Stimulated activated CD8-positive, alpha-beta memory T cell treated with anti-CD3 and anti-CD28 coated beads, Interleukin-7, amount 100 ng/mL, for 1 hour (primary cell): ENCODE measurements at places on chromosomes 1 and 21.

DNA sequence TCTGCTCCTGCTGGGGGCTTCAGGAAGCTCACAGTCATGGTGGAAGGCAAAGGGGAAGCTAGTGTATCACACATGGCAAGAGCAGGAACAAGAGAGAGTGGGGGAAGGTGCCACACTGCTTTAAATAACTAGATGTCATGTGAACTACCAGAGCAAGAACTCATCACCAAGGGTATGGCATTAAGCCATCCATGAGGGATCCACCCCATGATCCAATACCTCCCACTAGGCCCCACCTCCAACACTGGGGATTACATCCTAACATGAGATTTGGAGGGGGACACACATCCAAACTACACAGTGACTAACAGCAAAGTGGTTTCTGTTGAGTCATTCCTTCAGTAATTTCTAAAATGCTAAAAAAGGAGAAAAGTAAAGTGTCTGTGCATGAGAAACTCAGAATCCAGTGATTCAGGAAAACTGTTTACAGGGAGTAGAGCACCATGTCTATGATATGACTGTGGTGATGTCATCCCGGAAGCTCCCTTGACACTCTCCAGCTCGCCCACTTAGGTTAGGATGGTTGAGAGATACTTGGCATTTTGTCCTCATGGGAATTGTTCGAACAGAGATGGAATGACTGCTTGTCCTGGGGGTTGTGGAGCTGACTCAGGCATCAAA is 50.3 kb downstream of the CHD1L start:
- no peak for DNase-seq

- no peak for DNase-seq
These were observed 682.6 kb downstream of the RWDD3 start for GRCh38 chr1:95916616-95917015.

GRCh38 chr1:88537787-88538186 is 146.3 kb upstream of the PKN2 start:
- DNase-seq = no peak

DNA sequence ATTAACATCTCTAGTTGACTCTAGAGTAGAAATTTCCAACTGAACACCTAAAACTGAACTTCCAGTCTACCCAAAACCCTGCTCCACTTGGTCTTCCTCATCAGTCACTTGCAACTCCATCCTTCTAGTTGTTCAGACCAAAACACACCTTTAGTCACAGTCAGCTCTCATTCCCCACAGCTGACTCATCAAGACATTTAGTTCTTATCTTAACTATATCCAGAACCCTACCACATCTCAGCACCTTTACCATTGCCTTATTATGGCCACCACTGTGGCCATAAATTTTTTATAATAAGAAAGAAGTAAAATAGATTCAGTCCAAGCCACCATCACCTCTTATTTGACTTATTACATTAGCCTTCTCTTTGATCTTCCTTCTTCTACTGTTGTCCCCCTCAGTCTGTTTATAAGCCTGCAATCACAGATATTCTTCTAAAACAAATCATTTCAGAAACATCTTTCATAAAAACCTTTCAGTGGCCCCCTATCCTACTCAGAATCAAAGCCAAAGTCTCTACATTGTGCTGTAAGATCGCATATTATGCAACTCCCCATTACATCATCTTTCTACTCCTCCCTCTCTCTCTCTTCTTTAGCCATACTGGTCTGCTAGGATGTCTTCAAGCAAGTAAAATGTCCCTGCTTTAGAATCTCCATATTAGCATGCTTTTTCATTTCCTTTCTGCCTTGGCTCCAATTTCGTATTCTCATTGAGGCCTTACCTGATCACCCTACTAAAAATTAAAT is 275.9 kb downstream of the LRRC40 start:
- no peak for DNase-seq

- DNase-seq = no peak
These were observed 810 bp downstream of the ZBTB37 start for GRCh38 chr1:173869021-173869359.

DNA sequence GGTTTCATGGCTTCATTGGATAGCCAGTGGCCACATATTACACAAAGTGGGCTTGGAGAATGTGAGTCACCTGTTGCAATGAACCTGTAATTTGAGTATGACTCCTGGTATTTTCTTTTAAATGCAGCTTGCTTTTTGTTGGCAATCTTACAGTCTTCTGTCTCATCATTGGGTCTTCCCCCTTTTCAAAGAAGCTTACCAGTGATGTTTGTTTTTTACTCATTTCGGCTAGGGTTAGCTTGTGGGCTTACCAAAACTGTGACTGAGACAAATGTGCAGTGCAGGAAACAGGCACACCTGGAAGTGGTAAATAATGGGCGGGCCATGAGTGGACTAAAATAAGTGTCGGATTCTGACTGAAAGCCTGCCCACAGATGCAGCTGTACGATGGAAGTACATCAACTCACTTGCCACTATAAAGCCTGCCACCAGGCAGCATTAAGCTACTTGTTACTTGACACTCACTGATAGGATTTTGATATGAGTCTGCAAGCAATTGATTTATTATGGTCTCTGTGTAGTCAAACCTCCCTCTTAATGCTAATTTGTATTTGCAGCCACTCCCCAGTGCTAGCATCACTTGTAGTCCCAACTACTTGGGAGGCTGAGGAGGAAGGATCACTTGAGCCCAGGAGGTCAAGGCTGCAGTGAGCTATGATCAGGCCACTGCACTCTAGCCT is 4.2 kb downstream of the HHAT start:
- no peak for DNase-seq

DNA sequence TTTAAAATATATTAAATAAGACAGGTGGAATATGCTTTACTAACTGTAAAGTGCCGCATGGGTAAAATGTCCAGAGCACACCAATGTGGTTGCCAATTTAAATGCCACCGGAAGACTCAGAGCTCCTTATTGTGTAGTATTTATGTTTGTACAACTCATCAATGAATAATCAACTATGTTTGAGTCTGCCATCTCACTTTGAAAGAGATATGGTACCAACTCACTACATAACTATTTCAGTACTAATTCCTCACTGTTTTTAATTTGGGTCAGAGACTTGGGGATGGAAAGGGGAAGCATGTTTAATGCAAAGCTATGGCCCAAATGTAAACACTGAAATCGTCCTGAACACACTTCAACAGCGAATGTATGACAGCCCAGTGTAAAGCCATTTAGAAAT is 144.8 kb downstream of the NR5A2 start:
- no peak for DNase-seq

- DNase-seq = no peak
These were observed 12.4 kb downstream of the MX2 start for GRCh38 chr21:41374177-41374712.

GRCh38 chr1:1788136-1788535 is 9.9 kb upstream of the NADK start:
- DNase-seq = no peak

GRCh38 chr1:233744779-233745513 is 131.0 kb downstream of the KCNK1 start:
- no peak for DNase-seq

- DNase-seq = no peak
These were observed 79.0 kb downstream of the SLC45A1 start for GRCh38 chr1:8396786-8397406.

- peak; percentile 11 for DNase-seq
These were observed 61.0 kb downstream of the DNTTIP2 start for GRCh38 chr1:93817819-93818569.

- no peak for DNase-seq
These were observed 528.8 kb upstream of the NCAM2 start for GRCh38 chr21:20469361-20469760.

DNA sequence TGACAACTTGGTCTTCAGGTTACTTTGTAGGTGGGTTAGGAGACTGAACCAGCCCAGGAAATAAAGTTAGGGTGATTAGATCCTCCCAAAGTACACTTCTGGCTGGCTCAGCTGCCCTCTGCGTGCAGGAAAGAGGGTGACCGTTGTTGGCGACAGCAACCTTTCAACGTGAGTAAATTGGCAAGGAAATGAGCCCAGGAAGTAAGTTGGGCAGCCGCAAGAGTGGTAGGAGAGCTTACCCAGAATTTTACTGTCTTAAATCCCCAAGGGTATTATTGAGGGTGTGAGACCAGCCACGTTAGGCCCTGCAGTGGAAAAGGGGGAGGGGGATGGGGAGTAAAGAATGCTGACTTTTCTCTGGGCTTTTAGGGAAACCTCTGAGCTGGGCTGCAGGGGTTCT is 1.6 kb downstream of the TENT5C start:
- peak; percentile 15 for DNase-seq

- no peak for DNase-seq
These were observed 11.4 kb downstream of the TTC34 start for GRCh38 chr1:2789986-2790581.

GRCh38 chr1:229223498-229223897 is 47.4 kb upstream of the RAB4A start:
- DNase-seq = no peak

GRCh38 chr1:208065862-208066261 is 154.9 kb upstream of the CD34 start:
- no peak for DNase-seq

DNA sequence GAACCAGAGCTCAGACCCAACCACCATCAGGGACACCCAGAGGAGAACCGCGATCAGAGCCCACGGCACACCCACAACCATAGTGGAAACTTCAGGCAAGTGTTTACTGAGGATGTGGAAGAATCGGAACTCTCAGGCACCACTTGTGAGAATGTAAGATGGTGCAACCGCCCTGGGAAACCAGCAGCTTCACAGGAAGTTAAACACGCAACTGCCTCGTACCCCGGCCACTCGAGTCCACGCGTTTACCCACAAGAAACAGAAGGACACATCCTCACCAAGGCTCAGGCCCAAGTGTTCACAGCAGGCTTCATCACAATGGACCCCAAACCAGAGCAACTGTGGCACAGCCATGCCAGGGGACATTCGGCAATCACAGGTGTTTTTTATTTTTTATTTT is 51.4 kb upstream of the COL6A2 start:
- no peak for DNase-seq

- DNase-seq = no peak
These were observed 19.3 kb downstream of the AHCYL1 start for GRCh38 chr1:110003747-110004428.

DNA sequence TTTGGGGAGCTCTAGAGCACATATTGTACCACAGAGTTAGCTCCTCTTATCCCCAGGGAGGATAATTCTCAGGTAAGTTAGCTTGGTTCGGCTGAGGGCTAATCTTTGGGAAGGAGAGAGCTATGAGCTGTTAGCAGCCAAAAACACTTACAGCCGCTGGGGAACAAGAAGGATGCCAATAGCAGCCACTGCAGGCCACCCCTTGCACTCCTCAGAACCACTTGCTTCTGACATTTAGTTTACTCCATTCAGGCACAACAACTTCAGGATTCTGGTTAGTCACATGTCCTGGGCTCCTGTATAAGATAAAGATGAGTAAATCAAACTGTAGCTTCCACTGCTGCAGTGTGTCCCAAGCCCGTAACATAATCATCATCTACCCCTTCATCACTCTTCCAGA is 212.6 kb upstream of the ADGRL2 start:
- no peak for DNase-seq

- no peak for DNase-seq
These were observed 69.0 kb downstream of the DHRS3 start for GRCh38 chr1:12548973-12549459.

DNA sequence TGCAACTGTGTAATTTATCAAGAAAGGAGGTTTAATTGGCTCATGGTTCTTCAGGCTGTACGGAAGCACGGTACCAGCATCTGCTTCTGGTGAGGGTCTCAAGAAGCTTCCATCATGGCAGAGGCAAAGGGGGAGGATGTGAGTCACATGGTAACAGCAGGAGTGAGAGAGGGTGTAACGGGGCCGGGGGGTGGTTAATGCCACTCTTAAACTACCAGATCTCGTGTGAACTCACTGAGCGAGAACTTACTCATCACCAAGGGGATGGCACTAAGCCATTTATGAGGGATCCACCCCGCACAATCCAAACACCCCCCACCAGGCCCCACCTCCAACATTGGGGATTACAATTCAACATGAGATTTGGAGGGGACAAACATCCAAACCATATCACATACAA is 21.0 kb upstream of the IFFO2 start:
- no peak for DNase-seq

GRCh38 chr1:205484985-205485967 is 19.2 kb upstream of the CDK18 start:
- peak; percentile 39 for DNase-seq

GRCh38 chr1:228101614-228101993 is 1.5 kb downstream of the C1orf35 start:
- no peak for DNase-seq

GRCh38 chr1:233006541-233006973 is 56.1 kb downstream of the NTPCR start:
- no peak for DNase-seq

- no peak for DNase-seq
These were observed 48.4 kb upstream of the IGSF5 start for GRCh38 chr21:39696618-39697017.

- no peak for DNase-seq
These were observed 331.2 kb downstream of the KIF26B start for GRCh38 chr1:245485996-245486395.

- DNase-seq = no peak
These were observed 7.3 kb downstream of the KRTAP10-1 start for GRCh38 chr21:44532712-44533111.

DNA sequence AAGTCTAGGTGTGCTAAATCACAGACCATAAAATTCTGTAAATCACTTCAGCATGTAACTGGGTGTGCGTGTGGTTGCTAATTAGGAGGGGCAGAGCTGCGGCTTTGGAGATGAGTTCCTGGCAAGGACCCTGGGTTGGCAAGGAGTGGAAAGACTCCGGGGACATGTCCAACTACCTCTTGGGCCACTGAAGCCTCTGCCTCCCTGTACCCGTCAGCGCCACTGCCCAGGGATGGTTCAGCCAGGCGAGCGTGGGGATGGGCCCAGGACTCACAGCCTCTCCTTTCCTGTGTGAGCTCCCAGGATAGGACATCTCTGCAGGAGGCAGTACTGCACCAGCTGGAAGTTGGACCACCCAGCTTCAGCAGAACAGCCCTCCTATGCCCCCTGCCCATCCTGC is 386.4 kb upstream of the VAMP3 start:
- no peak for DNase-seq

- DNase-seq = no peak
These were observed 36.8 kb upstream of the RUNX3 start for GRCh38 chr1:24966724-24967346.

GRCh38 chr1:37038227-37039093 is 4.1 kb upstream of the GRIK3 start:
- no peak for DNase-seq

- no peak for DNase-seq
These were observed 308.1 kb upstream of the LYPLAL1 start for GRCh38 chr1:218865591-218865990.

- no peak for DNase-seq
These were observed at the start of gene NPPA for GRCh38 chr1:11847667-11848372. TSS of gene NPPA (minus strand) at chr1:11847783. CDS start at chr1:11847684, 99 bp downstream.

- no peak for DNase-seq
These were observed 5.2 kb downstream of the H6PD start for GRCh38 chr1:9239622-9240401.
